SJSA1 (cell line): ENCODE measurements at places on chromosomes 7 and 10. TPM values are rescaled to one million over a fixed set of nuclear protein-coding genes. Genes with fewer than 3 reads are reported as not detected.

- DNase-seq: no peak
Observed at GRCh38 chr10:75302029-75302428, 66.3 kb upstream of the COMTD1 start.

The LRRD1 gene
- total RNA-seq: not detected in 2 replicates

DNA sequence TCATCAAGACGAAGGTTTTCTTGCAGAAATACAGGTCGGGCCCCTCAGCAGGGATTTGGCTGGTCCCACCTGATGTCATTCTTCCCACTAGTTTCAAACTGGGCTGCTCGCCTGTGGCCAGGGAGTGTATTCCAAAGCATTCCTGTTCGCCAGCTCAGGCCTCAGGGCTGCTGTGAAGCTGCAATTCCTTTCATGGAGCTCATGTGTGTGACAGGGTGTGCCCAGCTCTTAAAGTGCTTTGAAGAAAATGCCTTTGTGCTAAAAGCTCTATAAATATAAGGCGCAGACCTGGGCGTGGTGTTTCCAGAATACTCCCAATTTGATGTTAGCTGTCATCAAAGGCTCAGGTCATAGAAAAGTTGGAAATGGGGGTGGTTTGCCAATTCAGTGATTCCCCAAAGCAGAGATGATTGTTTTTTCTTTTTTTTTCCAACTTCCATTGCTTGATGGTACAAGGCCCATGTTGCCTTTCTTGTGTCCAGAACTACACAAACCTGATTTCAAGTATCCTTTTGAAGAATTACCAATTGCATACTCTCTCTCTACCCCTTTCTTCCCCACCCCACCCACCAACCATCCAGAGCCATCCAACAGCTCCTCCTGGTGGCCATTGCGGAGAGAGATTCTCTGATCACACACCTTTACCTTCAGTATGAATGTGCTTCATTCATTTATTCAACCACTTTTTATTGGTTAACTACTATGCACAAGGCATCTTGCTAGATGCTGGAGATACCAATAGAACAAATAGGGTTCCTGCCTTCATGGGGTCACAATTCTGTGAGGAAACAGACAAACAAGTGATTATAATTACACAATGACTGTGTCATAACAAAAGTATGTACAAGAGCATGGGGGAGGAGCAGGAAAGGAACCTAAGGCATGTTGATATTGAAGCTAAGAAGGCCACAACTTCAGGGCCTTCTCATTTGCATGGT, 297.3 kb upstream of the LYZL1 start:
- peak; percentile 74 for DNase-seq

The MAGI2 gene
- 0.78 and 0.82 TPM in 2 replicates for total RNA-seq

- DNase-seq: no peak
Observed at GRCh38 chr7:133029463-133029862, 52.4 kb downstream of the CHCHD3 start.
